ENCODE measurements at places on chromosomes 16 and 17. TPM values are rescaled to one million over a fixed set of nuclear protein-coding genes. Genes with fewer than 3 reads are reported as not detected.
A peak's percentile ranks its signal among the peaks of the same experiment; 100 is the strongest.

- no peak overlapping the region for H3K27ac ChIP-seq
- H3K4me3 ChIP-seq = no peak overlapping the region
- H3K4me1 ChIP-seq = no peaks in the 10 kb centered on the region
- H3K27me3 ChIP-seq = no peaks in the 10 kb centered on the region
These were observed 165.0 kb upstream of the ELAC2 start for GRCh38 chr17:13182854-13183253.

DNA sequence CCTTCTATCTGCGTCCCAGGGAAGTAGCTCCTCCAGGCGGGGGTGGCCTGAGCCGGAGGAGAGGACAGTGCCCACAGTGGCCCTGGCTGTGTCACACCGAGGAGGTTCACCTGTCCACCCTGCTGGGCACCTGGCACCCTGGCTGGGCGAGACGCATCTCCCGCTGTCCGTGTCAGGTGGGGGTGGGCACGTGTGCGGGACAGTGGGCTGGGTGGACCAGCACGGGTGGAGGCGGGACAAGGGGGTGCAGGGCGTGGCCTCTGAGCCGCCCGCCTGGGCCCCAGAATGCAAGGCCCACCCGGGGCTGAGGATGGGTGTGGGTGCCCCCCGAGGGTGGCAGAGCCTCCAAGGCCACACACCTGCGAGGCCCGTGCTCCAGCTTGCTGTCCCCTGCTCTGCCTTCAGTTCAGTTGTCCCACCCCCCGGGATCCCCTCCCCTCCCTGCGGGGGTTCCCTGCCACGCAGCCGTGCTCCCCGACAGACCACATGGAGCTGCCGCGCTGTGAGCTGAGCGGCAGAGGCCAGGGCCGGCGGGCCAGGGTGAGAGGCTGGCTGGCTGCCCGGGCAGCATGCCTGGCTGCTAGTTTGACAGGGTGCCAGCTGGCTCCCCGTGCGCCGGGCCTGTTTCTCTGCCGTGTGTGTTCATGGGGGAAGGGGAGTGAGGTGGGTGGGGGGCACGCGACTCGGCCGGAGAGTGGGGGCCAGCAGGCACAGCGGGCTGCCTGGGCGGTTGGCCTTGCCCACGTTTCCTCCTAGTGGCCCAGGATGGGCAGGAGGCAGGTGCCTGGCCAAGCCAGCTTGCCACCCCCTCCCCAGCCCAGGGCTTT, 33.9 kb downstream of the BAHCC1 start:
- peaks cover 18% of the 10 kb centered on the region for H3K4me1 ChIP-seq
- no peak overlapping the region for H3K4me3 ChIP-seq
- H3K27ac ChIP-seq = peak overlapping the region; percentile 22
- DNase-seq = peak; percentile 78
- H3K36me3 ChIP-seq = no peaks in the 10 kb centered on the region

- H3K36me3 ChIP-seq = no peaks in the 10 kb centered on the region
- H3K27ac ChIP-seq = no peak overlapping the region
These were observed 89.7 kb upstream of the MPHOSPH6 start for GRCh38 chr16:82259731-82260130.

The IRX5 gene
- total RNA-seq = 0.60 TPM

The GNG13 gene
- not detected for total RNA-seq

- DNase-seq = no peak
- H3K36me3 ChIP-seq = no peaks in the 10 kb centered on the region
- no peaks in the 10 kb centered on the region for H3K27me3 ChIP-seq
- H3K4me3 ChIP-seq = no peak overlapping the region
These were observed 6.0 kb downstream of the TBC1D24 start for GRCh38 chr16:2480948-2481347.

The CTRB1 gene
- total RNA-seq = 1.7 TPM

Data from adrenal gland (tissue), 19 donors.